Esophagus squamous epithelium (tissue), 5 donors: ENCODE measurements at places on chromosomes 2 and 18.

DNA sequence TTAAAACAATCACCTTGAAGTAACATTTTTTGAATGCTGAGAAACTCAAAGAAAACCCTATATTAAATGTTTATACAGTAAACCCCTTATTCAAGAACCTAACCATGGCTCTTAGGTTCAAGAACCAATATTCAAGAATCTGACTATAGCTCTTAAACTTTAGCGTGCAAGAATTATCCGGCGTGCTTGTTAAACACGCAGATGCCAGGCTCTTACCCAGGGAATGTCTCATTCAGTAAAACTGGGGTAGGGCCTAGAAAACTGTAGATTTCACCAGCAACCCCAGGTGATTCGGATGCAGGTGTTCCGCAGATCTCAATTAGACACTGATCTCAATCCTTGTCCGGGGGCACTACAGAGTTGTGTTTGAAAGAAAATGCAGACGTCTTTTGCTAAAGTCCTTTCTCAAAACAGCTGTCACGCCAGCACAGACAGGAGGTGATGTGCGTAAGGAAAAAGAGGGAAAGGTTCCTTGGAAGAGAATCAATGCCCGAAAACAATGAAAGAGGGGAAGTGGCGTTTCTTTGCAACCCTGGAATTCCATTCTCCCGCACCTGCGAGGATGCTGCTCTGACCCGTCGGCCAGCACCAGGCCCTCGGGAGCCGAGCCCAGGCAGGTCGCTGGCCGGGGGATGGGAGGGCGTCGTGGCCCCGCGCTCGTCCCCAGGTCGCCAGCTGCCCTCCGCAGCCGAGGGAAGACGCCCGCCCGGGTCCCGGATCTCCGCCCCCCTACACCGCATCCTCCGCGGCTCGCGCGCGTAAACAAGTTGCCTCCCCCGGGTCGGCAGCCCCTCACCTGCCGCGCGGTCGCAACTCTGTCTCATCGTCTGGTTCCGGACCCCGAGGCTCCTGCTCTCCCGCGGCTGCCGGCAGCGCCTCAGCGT, 851 bp downstream of the EIF2AK3 start:
- no peak for DNase-seq

DNA sequence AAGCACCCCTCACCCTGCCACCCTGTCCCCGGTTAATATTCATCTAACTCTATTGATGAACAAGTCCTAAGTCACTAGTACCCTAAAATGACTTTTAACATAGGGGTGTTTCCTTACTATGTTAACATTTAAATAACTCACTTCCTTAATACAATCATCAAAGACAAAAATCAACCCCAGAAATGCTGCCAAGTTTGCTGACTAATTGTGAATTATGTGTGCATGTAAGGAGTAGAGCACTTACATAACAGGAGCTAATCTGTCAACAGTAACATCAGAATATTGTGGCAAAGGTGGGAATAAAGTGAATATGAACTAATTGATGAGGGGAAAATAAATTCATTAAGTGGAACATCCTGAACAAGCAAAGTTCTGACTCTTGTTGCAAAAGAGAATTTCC, 81.4 kb upstream of the ERBB4 start:
- DNase-seq = no peak

GRCh38 chr2:96129528-96130120, 8.7 kb downstream of the ASTL start:
- DNase-seq = no peak

DNA sequence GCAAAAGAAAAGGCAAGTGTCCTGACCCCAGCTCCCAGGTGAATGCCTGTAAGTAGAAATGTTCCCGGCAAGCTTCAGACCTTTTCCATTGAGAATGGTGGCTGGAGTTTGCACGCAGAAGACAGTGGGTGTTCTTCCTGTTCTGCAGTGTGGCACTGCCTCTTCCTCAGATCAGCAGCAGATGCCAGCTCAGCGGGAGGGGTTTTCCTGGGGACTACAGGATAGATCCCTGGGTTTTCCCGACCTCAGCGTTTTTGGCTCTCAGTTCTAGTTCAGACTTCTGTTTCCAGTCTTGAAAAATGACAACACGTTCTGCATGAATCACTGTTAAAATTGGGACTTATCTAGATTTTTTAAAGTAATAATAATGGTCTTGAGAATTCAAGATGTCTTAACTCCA, 39.2 kb downstream of the GRHL1 start:
- DNase-seq = no peak

DNA sequence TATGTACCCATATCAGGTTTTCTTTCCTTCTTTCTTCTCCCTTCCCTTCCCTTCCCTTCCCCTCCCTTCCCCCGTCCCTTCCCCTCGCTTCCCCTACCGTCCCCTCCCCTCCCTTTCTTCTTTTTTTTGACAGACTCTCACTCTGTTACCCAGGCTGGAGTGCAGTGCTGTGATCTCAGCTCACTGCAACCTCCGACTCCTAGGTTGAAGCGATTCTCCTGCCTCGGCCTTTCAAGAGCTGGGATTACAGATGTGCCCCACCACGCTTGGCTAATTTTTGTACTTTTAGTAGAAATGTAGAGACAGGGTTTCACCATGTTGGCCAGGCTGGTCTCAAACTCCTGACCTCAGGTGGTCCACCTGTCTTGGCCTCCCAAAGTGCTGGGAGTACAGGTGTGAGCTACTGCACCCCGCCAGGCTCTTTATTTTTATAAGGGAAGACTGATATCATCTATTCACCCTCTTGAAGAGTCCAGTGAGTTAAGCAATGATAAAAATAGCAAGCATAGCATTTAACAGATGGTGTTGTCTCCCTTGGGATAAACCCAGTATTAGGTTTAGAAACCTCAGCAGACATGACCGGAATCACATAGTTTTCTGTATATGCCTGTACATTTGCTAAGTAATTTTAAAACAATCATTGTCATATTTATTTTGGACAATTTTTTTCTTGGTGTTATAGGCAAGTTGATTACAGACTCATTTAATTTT, 888.4 kb downstream of the TRIB2 start:
- DNase-seq = no peak

DNA sequence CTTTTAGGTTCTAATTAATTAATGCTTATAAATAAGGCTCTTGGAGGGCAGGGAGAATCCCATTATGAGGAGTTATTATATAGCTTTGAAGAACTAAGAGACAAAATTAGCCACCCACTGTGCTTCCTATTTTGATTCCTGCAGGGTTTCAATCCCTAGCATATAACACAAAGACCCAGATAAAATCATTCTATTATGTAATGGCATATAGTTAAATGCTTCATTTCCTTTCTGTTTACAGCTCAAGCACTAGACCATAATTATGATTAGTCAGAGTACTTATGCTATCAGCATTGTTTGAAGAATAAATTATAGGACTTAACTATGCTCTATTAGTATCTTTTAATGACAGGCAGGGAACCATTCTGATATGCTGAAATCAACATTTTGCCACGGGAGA, 9.1 kb downstream of the GPR155 start:
- DNase-seq = no peak

DNA sequence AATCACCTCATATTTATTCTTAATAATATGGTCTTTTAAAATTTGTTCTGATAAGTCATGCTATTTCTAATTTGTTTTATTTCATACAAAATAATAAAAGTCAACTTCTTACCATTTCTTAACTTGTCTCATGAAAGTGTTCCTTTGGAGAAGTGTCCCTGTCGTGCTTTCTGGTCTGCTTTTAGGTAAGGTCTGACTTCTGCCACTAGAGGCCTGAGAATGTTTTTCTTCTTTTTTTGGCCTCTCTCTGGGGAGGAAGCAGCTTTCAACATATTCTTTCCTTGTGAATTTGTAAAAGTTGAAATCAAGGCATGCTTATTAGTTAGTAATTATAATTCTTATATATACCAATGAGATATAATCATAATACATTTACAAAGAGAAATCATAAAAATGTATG, 39.4 kb downstream of the MAP2 start:
- no peak for DNase-seq

DNA sequence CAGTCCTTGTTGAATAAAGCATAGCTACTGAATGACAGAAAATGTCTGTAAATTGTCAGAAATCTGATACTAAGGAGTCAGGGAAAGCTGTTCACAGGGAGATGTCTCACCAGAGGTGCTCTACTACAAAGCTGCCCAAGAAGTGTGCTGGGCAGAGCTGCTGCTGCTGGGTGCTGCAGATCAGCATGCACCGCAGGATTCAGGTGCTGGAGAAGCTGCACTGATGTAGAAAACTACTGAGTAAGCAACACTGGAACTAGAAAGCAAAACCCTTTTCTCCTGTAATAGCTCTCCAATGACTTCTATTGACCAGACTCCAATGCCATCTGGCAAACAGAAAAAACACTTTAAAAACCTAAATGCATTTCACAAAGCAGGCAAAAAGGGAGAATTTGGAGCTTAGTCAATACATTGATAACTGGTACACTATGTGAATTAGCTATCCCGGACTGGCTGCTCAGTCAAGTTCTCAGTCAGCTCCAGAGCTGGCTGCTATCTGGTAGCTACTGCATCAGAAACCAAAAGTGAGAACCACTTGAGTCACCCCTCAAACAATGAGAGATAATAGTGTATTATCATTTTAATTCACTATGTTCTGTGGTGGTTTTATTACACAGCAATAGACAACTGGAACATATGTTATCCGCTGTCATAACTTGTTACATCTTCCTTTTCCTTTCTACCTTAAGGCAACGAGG, 493.1 kb downstream of the CPS1 start:
- no peak for DNase-seq

DNA sequence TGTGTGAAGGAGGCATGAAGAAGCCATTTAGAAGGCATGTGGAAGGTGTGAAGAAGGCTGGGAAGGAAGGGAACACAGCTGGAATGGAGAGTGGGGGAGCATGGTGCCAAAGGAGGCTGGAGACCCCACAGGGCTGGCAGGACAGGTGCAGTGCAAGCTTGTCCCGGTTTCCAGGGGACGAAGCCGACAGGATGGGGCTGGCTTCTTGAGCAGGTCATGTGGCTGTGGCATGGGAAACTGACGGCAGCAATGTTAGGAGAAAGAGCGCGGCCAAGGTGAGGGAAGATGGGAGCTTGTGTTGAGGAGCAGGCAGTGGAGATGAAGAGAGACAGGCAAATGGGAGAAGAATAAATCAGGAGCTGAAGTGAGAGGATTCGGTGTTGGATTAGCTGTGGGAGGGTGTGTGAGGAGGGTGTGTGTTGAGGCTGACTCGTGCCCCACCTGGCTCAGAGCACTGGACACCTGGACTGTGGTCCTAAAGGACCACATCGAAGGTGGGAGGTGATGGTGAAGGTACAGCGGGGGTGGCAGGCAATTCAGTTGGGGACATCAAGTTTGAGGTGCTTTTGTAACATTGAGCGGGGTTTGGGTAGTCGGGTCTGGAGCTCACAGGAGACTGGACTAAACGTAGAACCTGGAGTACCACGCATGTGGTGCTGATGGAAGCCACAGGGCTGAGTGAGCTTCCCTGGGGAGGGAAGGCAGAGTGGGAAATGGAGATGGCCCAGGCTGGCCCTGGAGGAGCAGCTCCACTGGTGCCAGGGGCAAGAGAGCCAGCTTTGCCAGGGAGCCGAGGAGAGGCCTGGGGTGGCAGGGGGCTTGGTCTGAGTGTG, 165.6 kb upstream of the HDAC4 start:
- DNase-seq = no peak

GRCh38 chr2:159998961-159999360, 63.5 kb downstream of the PLA2R1 start:
- no peak for DNase-seq

DNA sequence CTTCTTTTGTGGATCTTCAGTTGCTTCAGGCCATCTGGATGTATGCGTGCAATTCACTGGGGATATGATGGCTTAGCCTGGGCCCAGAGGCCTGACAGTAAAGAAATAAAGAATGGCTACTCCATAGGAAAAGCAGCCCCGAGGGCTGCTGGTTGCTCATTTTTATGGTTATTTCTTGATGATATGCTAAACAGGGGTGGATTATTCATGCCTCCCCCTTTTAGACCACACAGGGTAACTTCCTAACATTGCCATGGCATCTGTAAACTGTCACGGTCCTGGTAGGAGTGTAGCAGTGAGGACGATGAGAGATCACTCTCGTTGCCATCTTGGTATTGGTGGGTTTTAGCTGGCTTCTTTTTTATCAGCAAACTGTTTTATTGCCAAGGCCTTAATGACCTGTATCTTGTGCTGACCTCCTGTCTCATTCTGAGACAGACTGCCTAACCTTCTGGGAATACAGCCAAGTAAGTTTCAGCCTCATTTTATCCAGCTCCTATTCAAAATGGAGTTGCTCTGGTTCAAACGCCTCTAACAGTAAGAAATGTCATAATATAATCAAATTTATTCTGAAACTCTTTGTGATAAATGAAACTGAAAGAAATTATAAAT, 60.5 kb downstream of the DSEL start:
- no peak for DNase-seq

DNA sequence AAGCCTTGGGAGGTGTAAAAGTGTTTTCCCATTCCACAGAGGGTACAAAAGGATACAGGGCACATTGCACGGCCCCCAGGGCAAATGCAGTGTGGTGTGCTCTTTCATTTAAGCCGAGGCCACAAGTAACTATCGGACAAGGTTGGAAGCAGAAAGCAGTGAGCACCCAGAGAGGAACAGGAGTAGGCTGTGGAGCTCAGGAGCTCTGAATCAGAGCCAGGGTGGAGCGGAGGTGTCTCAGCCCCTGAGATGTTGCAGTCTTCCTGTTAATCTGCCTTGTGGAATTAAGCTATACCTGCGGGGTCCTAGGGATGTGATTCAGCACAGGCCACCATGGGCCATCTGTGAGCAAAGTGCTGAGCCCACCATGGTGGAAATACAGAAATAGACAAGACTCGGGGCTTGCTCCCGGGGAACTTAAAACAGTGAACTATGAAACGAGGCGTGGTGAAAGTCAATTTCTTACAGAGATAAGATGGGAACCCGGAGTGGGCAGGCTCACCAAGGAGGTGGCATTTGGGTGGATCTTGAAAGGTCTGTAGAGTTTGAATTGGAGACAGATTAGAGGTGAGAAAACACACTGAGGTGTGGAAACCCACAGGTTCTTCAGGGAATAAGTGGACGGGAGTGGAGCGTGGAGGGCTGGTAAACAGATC, 44.0 kb downstream of the ASAP2 start:
- no peak for DNase-seq

DNA sequence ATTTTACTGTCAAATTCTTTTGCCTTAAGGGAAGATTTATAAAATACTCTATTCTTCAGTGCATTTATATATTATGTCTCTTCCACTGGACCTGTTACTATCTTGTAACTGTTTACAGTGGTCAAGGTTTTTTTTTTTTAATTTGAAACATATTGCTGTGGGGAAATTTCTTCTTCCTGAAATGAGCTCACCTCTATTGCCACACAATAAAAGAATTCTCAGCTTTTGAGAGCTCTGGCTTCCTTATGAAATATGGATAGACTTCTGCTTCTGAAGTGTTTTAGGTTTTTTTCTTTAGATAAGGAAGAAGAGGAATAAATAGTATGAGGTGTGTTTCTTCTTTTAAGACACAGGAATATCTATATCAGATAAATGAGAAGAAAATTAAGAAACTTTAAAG, 7.7 kb downstream of the VRK2 start:
- DNase-seq = no peak

DNA sequence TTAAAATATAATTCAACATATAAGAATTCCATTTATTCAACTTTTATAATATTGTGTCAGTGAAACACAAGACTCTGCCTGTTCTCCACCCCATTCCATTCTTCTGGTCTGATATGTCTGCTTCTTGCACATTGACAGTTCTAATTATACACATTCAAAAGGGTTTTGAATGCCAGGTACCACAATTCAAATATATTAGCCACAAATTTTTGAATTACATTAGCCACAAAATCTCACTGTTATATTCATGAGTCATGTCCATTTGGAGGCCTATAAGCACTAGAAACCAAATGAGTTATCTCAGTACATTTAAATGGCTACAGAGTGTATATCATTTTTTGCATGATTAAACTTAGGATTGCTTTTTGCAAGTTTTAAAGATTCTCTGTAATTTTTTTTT, 72.1 kb downstream of the CCDC150 start:
- no peak for DNase-seq
